ENCODE measurements at places on chromosomes 1 and 21. TPM values are rescaled to one million over a fixed set of nuclear protein-coding genes. Genes with fewer than 3 reads are reported as not detected.

OLIG1 gene
- not detected for total RNA-seq

EIF2D gene
- 32.9 TPM for total RNA-seq

ALDH4A1 gene
- 13.8 TPM for total RNA-seq

PDE4DIP gene
- total RNA-seq: 6.7 TPM

LDLRAD1 gene
- total RNA-seq: not detected

LRRC71 gene
- total RNA-seq: 0.14 TPM

RGS8 gene
- not detected for total RNA-seq

DIO1 gene
- total RNA-seq: not detected

ARTN gene
- total RNA-seq: 0.41 TPM

RWDD3 gene
- 9.0 TPM for total RNA-seq

SELE gene
- total RNA-seq: not detected

UBL4B gene
- not detected for total RNA-seq

NBPF6 gene
- total RNA-seq: not detected

ZBTB21 gene
- 6.4 TPM for total RNA-seq

INTS7 gene
- total RNA-seq: 19.4 TPM

RNU1-3 gene
- not detected for total RNA-seq

RUNX3 gene
- 5.7 TPM for total RNA-seq

MRPS14 gene
- total RNA-seq: 24.4 TPM
